ENCODE measurements at places on chromosomes 2 and 18.
A peak's percentile ranks its signal among the peaks of the same experiment; 100 is the strongest.

DNA sequence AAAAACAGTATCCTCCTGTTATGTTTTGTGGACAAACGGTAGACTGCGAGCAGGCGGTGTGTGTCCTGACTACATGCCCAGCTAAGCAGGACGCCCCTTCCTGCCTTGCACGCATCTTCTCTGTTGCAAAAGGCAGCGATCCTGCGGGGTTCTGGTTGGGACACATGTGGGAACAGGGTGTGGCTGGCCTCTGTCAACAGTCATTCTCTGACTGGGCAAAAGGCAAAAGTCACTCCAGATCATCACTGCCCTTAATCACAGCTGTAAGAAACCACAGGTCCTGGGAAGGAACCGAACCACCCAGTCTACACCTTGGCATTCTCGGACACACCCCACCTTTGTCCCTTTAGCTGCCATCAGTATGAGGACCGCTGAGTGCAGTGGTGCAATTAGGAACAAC, 44.3 kb upstream of the TMEM87B start:
- DNase-seq, result no peak

DNA sequence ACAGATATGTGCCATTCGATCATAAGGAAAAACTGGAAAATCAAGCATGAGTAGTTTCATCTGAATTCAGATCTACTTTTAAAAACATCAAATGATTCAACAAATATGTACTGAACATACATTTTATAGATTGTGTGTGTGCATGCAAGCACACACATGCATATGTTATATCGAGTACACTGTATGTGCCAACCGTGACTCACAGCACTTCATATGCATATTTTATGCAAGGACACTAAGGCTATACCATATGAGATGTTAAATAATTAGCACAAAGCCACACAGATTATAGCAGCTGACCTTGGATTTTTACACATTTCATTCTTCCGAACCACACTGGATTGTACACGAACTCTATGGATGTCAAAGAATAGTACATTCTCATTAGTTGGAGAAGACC, 161.2 kb downstream of the DNAH7 start:
- DNase-seq, result no peak

DNA sequence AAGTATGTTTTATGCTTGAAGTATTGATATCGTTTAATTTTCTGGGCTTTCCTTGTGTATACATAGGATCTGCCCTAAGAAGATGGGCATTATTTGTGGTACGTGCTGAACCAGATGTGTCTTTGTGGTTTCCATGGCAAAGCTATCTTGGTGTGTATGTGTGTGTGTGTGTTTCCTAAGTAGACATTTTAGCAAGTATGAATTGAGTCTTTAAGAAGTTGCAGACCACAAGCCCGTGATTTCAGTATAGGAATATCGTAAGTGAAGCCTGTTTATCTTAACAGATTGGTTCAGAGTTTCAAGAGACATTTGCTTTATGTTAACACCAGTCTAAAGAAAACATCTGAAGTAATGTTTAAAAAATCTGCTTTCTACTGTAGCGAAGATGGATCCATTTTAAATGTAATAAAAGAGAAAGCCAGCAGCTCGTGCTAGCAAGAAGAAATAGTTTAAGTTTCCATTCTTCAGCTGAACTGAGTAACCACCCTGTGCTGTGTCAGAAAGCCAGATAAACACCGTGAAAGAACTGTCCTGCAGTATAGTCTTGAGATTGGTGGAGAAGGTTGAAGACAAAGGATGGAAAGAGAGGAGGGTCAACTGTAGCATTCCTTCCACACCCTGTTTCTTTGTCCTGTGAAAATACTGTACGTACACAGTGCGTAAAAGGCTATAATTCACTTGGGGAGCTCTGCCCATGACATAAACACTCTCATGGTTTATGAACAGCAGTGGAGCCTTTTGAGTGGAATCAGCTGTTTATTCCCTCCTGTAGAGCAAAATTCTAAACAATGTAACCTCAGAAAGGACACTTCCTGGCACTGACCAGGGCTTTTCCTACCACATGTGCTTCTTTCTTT, 91.9 kb upstream of the FOSL2 start:
- no peak for DNase-seq

- no peak for DNase-seq
Observed at GRCh38 chr2:216372761-216373291, 543 bp upstream of the MARCHF4 start.

DNA sequence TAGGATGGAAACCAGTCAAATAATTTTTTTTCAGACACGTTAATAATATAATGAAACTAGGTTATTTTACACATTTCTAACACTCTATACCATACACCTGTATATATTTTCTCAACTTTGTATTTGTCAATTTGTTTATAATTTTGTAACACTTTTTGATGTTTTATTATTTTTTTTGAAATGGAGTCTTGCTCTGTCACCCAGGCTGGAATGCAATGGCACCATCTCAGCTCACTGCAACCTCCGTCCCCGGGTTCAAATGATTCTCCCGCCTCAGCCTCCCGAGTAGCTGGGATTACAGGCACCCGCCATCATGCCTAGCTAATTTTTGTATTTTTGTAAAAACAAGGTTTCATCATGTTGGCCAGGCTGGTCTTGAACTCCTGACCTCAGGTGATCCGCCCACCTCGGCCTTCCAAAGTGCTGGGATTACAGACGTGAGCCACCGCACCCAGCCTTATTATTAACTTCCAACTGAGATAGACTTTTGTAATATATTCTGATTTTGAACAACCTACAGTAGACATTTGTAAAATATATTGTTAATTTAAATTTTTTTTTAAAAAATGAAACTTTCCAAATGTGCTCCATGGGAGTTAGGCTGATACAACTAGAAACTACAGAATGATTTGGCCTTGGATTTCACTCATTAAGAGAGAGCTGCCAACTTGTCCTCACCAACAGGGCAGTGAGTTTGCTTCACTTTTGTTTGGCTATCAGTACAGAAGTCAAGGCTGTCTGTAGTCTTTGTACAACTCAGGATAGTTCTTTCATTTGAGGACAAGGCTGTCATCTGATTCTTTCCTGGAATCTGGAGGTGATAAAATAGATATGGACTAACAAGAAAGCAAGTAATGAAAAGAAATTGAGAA, 33.9 kb upstream of the COBLL1 start:
- no peak for DNase-seq

DNA sequence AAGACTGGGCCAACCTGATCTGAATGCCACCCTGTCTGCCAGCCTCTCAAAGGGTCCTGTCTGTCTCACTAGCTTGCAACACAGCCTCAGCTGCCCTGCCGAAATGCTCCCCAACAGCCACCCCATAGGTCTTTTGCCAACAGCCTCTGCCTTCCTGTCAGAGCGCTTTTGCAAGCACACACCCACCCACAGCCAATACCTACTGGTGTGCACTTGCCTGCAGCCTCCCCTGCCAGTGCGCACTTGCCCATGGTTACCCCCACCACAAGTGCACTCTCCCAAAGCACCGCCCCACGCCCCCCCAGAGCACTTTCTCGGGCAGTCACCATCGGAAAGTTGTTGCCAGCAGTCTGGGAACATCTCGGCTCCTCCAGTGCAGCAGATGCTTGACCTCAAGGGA, 48.6 kb downstream of the RTTN start:
- DNase-seq, result no peak

DNA sequence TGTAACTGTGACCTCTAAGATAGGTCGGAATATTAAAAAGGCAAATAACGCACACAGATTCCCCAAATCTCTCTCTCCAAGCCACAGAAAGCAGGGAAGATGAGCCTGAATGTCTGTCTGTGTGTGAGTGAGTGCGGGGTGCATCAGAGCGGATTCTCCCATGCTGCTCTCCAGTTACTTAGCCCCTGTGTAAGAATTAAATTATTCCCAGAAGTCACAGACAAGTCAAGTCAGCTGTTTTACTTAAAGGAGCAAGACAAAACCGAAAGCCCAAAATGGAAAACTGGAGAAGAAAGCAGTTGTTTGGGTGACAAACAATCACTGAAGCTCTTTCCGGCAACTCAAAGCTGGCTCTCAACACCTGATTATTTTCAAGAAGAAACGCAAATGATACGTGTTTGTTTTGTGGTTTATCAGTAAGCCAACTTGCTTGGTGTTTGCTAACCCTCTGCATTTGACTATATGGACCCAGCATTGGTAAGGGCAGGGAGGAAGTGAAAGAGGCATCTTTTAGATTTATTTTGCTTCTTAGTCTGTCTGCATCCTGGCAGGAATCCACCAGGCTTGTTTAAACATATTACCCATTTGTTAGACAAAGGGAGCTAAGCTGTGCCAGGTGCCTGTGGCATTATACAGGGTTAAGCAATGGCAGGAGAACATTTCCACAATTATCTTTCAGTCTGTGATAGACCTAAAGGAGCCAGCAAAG, 121.5 kb upstream of the CREB1 start:
- no peak for DNase-seq

GRCh38 chr2:198546122-198546521, 741.7 kb downstream of the PLCL1 start:
- DNase-seq, result no peak

- no peak for DNase-seq
Observed at GRCh38 chr2:197073701-197074433, 147.4 kb upstream of the PGAP1 start.

- no peak for DNase-seq
Observed at GRCh38 chr2:173672573-173673340, 292.4 kb downstream of the SP3 start.

GRCh38 chr18:50014606-50015005, 180.3 kb downstream of the MYO5B start:
- no peak for DNase-seq

GRCh38 chr18:47756364-47757016, 174.0 kb downstream of the SMAD2 start:
- peak; percentile 53 for DNase-seq

DNA sequence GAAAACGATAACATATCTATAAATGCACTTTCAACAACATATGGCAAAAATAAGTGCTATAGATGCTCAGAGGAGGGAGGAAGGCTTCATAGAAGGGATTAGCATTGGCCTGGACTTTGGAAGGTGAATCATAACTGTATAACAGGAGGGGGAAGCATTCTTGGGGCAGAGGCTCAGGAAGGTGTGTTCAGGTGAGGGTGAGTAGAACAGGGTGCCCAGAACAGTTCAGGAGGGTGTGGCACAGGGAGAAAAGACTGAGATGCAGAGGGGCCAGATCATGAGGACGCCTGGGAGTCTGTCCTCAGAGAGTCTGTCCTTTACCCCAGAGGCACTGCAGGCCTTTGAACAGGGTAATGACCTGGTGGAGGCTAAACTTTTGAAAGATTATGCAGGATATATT, 29.3 kb upstream of the MEP1B start:
- no peak for DNase-seq

- no peak for DNase-seq
Observed at GRCh38 chr2:159694500-159695040, 17.7 kb upstream of the MARCHF7 start.

DNA sequence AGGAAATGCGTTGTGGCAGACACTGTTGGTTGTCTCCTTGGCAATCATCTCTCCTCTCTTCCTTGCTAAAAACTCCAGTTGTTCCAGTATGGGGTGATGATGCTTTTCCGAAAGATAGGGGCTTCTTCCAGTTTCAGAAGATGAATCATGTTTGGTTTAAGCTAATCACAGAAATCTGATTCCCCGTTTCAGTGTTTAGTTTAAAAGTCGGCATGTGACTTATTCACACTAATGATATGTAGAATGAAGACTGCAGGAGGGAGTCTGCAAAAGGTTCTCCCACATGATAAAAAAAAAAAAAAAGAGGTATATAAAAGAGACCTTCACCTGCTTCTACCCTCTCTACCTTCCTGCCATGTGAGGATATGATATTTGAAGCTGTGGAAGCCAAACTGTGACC, 239.0 kb upstream of the SIX2 start:
- no peak for DNase-seq

GRCh38 chr2:30611583-30611982, 164.5 kb downstream of the LCLAT1 start:
- DNase-seq, result no peak

All from CD4-positive, alpha-beta T cell treated with Interleukin-6 for 4 hours (primary cell).